ENCODE measurements at places on chromosomes 7 and 10. TPM values are rescaled to one million over a fixed set of nuclear protein-coding genes. Genes with fewer than 3 reads are reported as not detected.

Gene ZNF438
- 8.6 TPM for total RNA-seq

Gene FAM13C
- total RNA-seq: 34.5 TPM

Gene SPDYE6
- total RNA-seq: not detected

Gene ATOH7
- not detected for total RNA-seq

Gene MSMB
- total RNA-seq: not detected

Gene LIPJ
- total RNA-seq: 0.26 TPM

Gene ANXA8L1
- total RNA-seq: 9.1 TPM

Gene SLC13A1
- not detected for total RNA-seq

Gene BAMBI
- total RNA-seq: 33.7 TPM

Gene FOXI2
- not detected for total RNA-seq

Gene CLDN15
- 5.3 TPM for total RNA-seq

GRCh38 chr10:59695637-59696036 lies 14.0 kb downstream of the SLC16A9 start:
- no peak for DNase-seq

- DNase-seq: peak; percentile 4
These were observed 201.4 kb downstream of the TNS3 start for GRCh38 chr7:47380325-47381133.

- no peak for DNase-seq
These were observed 14.5 kb upstream of the LRRC4 start for GRCh38 chr7:128045766-128046165.

DNA sequence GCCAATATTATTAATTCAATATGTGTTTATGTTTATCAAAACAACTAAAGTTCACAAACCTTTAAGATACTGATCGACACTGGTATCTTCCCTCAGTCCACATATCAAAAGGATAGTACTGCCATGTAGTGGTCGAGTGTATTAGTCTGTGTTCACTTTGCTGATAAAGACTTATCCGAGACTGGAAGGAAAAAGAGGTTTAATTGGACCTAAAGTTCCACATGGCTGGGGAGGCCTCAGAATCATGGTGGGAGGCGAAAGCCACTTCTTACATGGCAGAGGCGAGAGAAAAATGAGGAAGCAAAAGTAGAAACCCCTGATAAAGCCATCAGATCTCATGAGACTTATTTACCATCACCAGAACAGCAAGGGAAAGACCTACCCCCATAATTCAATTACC lies 325.4 kb upstream of the PHF14 start:
- DNase-seq: no peak

- DNase-seq: no peak
These were observed 27.8 kb upstream of the CDHR3 start for GRCh38 chr7:105935250-105935649.

DNA sequence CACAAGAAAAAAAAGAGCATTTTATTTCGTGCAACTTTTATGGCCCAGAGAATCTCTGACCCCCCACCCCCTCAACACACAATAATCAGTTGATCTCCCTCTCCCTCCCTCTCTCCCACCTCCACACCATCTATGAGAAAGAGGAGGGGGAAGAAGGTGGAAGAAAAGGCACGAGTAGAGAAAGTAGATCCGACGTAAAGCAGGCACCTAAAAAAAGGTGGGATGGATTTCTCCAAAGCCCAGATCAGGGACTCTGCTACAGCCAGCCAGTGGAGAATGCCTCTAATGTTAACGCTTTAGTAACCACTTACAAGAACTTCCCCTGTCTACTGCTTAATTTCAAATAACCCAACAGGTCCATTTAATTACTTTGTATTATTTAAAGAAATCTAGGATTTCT lies 24.4 kb downstream of the KMT2C start:
- no peak for DNase-seq

- DNase-seq: no peak
These were observed 239.7 kb upstream of the INHBA start for GRCh38 chr7:41942468-41943093.

GRCh38 chr10:100960251-100960650 lies 9.1 kb upstream of the SEMA4G start:
- no peak for DNase-seq

DNA sequence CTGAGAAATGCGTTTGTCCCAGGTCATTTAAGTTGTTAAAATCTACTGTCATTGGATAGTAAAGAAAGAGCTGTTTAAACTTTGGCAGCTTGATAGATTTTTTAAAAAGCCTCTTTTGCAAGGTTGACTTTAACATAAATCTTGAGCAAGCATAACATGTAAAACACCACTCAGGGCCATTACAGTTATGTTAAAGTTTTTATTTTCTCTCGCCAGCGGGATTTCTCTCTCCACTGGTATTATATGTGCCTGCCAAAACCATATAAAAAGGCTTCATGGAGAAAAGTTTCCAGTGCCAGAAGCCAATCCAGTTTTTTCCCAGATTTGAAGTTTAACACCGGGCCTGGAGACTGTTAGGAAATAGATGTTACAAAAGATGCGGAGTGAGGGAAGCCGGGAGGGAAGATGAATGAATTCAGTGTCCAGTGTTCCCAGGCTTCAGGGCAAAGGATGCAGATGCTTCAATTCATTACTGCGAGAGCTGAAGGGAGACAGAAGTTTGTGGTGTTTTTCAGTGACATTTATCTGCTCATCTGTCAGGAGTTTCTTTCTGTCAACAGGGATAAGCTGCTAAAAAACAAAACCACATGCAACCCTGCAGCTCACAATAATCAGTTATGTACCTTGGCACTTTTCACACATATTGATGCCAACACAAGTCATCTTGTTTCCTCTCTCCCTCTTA lies 155.5 kb downstream of the SPAG6 start:
- DNase-seq: peak; percentile 43

- peak; percentile 26 for DNase-seq
These were observed 484.8 kb upstream of the DPP6 start for GRCh38 chr7:153567426-153567825.

GRCh38 chr10:12954866-12955265 lies 46.6 kb downstream of the CCDC3 start:
- DNase-seq: no peak

GRCh38 chr10:127374901-127375300 lies 174.2 kb upstream of the NPS start:
- DNase-seq: no peak

DNA sequence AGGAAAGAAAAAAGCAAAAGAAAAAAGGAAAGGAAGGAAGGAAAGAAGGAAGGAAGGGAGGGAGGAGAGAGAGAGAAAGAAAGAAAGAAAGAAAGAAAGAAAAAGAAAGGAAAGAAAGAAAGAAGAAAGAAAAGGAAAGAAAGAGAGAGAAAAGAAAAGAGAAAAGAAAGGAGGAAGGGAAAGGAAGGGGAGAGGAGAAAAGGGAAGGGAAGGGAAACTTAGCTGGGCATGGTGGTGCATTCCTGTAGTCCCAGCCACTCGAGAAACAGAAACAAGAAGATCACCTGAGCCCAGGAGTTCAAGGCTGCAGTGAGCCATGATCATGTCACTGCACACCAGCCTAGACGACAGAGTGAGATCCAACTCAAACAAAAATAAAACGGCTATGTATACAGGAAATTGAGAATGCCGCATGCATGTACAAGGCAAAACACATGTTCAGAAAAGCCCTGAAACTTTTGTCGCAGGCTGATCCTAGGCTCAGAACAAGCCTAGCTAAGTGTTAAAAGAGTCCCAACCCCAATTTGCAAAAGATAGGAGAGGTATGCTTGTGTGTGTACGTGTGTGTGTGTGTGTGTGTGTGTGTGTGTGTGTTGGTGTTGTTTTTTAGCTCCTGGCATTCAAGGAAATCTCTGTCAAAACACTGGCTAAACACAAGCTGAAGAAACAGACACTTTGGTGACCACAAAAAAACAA lies 6.6 kb upstream of the NPC1L1 start:
- DNase-seq: no peak

- DNase-seq: no peak
These were observed 109.9 kb downstream of the ITGB8 start for GRCh38 chr7:20440472-20441105.

GRCh38 chr10:77139252-77140160 lies 498.1 kb downstream of the KCNMA1 start:
- DNase-seq: no peak

- peak; percentile 56 for DNase-seq
These were observed 560.9 kb downstream of the SDK1 start for GRCh38 chr7:3861941-3862340.

- DNase-seq: no peak
These were observed 114.1 kb upstream of the WNT16 start for GRCh38 chr7:121214657-121215056.

- DNase-seq: no peak
These were observed 229.2 kb downstream of the RPS24 start for GRCh38 chr10:78262860-78263259.

DNA sequence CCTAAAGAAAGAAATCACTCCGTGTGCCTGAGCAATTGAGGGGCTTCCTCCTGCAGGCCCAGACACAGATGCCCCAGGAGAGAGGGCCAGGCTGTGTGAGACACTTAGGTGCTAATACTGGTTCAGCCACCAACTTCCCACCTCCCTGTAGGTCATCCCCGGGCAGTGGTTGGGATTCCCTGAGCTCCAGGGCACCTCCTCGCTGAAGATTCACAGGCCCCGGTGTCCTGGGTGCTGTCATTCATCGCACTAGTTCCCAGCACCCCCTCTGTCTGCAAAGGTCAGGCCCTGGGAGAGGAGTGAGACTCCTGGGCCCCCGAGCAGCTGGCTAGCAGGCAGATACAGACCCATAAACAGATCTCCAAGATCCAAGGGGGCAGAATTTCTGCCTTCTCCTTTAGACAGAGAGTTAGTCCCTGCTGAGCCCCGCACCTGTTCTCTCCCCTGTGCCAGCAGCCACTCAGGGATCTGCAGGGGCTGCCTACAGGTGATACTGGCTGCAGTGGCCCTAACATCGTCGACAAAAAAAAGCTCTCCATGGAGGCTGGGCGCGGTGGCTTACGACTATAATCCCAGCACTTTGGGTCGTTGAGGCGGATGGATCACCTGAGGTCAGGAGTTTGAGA lies 38.2 kb upstream of the GTF2I start:
- no peak for DNase-seq

DNA sequence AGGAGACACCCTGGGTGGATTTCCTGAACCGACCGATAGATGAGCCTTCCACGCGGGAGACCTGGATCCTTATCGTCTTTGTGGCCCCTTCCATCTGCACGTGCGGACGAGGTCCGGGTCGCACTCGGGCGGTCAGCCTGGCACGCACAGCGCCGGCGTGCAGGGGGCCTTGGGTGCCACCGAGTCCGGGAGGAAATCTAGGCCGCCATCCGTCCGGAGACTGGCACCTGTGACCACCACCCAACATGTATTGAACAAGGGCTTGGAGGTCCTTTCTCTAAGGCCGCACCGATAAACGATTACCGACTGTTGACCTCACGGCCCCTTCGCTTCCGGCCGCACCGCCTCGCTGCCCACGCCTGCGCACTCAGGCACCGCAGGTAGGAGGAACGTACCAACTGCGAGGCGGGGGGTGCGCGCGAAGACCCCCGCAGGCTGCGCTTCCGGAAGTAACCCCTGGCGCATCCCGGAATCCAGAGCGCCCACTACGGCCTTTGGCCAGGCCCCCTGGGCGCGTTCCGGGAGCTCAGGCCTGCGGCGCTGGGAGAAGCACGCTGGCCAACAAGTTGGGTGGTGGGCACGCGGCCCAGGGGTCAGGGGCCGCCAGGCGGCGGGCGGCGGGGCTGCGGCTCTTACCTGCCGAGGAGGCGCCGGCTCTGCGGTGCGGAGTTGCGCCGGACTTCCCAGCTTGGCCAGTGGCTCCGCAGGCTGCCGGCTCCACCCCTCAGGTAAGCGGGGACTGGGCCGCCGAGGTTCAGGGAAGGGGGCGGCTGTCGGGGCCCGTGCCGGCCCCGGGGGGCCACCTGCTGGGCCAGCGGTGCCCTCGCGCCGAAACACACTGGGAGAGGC lies at the start of the genes ACTR3C and LRRC61:
Gene ACTR3C, minus strand, starts transcription at position 713 of the 849 bp plus-strand sequence. CDS start 28,249 bp downstream, outside the sequence.
Gene LRRC61, plus strand, starts transcription at position 523 of the 849 bp plus-strand sequence. CDS start 13,507 bp downstream, outside the sequence.
- DNase-seq: no peak

Measured in urinary bladder (tissue), 4 donors.